NCI-H226 (cell line): ENCODE measurements at places on chromosomes 11 and 22.

DNA sequence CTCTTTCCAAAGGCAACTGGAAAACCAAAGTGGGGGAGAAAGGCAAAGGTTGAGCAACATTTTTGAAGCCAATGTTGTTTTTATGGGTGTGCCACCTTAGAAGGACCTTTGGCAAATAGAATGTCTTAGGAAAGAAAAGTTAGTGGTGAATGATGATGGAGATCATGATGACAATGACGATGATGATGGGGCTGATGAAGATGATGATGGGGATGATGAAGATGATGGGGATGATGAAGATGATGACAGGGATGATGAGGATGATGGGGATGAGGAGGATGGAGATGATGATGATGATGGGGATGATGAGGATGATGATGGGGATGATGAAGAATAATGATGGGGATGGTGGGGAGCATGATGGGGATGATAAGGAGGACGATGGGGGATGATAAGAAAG lies 78.4 kb upstream of the MTMR2 start:
- no peak for DNase-seq

DNA sequence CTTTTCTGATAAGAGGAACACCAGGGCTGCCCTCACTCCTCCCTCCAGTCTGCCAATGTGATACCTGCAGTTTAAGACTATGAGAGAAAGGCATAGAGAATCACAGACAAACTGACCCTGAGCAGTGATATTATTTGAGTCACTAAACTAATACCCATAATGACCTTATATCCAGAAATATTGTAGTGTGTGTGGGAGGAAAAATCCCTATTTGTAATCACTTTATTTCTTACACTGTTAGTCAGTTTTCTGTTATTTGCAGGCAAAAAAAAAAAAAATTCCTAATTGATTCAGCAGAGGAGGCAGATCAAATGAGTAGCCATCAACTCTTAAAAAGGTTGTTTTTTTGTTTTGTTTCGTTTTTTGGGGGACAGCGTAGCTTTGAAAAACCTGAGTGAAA lies 82.5 kb downstream of the MAML2 start:
- no peak for DNase-seq

DNA sequence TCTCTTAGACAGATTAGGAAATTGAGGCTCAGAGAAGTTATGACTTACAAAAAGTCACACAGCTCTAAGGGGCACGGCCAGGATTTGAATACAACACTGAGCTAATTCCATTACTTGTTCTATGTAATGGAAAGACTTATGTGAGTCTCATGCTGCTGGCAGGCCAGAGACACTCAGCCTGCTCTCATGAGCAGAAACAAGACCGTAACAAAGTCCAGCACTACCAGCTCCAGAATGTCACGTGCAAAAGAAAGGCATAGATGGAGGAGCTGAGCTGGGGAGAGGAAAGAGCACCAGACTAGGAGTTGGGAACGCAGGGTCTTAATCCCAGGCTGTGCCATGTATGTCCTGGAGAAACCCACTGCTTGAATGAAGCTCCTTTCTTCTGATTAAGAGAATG lies 1.8 kb downstream of the CHRDL2 start:
- no peak for DNase-seq

DNA sequence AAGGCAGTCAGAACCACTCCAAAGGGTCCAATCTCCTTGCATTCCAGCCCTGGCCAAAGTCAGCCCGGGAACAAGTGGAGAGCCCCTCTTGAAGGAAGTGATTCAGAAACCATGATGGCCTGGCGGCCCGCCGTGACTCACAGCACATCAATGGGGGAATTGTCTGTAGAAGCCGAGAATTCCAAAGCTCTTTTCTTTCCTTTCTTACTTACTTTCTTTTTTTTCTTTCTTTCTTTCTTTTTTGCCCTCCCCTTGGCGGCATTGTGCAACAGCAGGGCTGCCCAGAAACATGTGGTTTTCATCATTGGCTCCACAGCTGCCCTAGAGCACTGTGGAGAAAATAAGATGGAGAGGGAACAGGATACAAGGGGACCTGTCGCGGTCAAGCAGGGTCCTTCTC lies 140.2 kb upstream of the TIMP3 start:
- DNase-seq, result peak; percentile 65

DNA sequence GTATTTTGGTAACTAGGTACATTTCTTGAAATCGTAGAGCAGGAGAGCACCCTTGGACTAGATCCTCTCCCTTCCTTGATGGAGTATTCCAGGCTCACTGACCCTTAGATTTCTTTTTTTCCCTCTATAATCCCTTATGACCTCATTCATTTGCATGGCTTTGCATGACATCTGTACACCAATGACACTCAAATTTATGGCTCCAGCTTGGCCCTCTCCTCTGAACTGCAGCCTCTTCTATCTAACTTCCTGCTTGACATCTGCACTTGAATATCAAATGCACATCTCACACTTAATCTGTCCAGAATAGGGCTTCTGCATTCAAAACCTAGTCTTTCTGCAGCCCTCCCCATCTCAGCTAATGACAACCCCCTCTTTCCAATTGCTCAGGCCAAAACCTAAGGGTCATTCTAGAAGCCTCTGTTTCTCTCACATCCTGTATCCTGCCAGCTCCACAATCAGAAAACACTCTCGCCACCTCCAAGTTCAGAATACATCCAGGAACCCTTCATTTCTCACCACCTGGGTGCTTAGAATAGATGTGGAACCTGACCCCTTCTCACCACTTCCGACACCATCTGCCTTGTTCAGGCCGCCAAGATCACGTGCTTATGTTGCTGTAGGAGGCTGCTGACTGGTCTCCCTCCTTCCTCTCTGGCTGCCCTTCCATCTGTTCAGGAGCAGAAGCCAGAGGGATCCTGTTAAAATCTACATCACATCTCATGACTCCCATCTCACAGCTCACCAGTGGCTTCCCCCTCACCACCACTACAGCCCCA lies 138.9 kb upstream of the MTNR1B start:
- DNase-seq, result no peak

GRCh38 chr11:62805961-62806441 lies 761 bp upstream of the NXF1 start:
- DNase-seq, result no peak

DNA sequence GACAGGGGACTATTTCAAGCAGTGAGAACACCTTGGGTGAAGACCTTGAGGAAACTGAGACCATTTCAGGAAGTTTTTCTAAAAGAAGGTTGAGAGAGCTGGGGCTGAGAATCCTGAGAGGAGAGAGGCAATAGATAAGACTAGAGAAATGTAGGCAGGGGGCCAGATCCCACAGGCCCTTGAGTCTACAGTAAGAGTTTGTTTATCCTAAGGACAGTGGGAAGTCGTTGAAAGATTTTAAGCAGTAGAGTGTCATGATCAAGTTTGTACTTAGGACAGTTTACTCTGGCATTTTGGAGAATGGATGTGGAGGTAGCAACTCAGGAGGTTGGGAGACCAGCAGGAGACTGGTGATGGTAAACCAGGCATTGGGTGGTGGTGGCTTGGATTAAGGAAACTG lies 17.1 kb downstream of the HSD17B12 start:
- no peak for DNase-seq

DNA sequence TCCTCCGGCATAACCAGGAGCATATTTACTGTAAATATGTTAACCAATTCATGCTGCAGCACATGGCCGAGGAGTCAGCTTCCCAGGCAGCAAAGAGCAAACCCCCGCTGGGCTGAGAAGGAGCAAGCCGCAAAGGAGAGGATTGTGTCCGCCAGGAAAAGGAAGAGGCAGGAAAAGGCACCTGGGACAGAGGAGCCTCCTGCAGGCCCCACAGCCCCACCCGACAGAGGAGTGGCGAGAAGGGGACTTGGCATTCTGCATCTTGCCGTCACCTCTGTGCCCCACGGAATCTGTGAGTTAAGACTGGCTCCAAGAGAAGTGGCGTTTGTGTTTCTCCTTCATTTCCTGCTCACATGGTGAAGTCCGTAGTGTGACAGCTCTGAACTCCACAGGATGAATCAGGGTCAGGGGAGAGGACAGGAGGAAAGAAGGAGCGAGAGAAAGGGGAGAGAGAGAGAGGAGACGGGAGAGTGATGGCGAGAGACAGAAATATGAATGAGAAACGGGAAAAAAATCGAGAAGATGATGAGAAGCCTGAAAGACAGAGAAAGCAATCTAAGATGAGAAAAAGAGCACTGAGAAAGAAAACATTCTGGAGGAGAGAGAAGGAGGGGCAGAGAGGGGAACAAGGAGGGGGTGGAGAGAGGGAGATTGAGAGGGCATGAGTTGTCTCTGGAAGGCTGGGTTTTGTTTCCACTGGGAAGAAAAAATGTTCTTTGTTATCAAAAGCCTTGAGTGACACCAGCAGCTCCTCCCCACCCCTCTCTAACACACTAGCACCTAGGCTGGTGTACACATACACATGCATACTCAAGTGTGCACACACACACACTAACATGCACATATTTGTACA lies 489.6 kb downstream of the MN1 start:
- no peak for DNase-seq

- no peak for DNase-seq
Observed at GRCh38 chr11:841981-842369, 354 bp downstream of the POLR2L start.

DNA sequence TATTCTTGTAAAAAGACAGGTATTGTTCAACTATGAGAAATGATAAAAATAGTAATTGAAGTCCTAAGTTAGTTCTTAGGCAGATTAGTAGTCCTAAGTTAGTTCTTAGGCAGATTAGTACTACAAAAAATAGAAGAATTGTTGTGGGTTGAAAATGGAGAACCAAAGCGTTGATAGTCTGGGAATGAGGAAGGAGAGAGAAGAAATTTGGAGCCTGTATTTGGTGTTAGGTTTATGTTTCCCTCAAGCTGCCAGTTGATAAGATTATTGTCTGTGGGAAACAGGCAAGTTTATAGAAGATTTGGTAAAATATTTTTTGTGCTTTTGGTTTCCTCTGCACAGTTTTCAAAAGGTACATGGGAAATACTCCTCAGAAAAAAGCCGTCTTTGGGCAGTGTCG lies 3.6 kb downstream of the BCO2 start:
- DNase-seq, result no peak

- peak; percentile 39 for DNase-seq
Observed at GRCh38 chr22:42581762-42582716, 28.3 kb downstream of the SERHL2 start.

- peak; percentile 48 for DNase-seq
Observed at GRCh38 chr22:25746012-25746373, 4.0 kb downstream of the MYO18B start.

DNA sequence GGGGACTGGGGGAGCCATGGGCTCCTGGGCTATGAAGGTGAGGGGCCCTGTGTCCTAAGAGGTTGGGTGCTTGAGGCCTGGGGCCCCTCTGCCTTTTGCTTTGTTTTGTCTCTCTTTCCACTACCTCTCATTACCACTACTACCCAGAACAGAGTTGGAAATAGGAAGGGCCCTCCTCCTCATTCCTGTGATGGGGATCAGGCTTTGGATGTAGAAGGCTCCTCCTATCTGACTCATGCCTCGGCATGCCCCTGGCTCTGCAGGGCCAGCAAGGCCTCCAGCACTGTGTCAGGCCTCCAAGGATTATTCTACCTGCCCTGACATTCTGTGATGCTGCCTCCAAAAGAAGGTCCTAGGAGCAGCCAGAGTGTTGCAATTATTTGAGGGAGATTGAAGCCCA lies 766 bp downstream of the IZUMO1R start:
- DNase-seq, result peak; percentile 45

GRCh38 chr11:33635161-33635560 lies 65.5 kb downstream of the C11orf91 start:
- peak; percentile 81 for DNase-seq

DNA sequence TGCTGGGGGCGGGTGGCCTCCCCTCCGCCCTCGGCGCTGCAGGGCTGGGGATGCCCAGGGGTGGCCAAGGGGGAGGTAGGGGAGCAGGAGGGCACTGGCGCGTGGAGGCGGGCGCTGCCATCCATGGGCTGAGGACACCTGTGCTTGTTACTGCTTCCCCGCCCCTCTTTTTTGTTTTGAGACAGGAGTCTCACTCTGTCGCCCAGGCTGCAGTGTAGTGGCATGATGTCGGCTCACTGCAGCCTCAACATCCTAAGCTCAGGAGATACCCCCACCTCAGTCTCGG lies 683 bp upstream of the FADS3 start:
- DNase-seq, result no peak

DNA sequence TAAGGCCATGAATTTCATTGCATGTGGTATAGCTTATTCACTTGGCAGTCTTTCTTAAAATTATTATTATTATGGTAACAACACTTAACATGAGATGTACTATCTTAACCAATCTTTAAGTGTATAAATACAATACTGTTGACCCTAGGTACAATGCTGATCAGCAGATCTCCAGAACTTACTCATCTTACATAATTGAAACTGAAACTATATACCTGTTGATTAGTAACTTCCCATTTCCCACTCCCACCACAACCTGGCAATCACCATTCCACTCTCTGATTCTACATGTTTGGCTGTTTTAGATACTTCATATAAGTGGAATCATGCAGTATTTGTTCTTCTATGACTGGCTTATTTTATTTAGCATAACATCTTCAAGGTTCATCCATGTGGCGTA lies 150.2 kb upstream of the POU2AF2 start:
- DNase-seq, result no peak

GRCh38 chr11:8639655-8640054 lies 42.8 kb downstream of the TRIM66 start:
- DNase-seq, result no peak

DNA sequence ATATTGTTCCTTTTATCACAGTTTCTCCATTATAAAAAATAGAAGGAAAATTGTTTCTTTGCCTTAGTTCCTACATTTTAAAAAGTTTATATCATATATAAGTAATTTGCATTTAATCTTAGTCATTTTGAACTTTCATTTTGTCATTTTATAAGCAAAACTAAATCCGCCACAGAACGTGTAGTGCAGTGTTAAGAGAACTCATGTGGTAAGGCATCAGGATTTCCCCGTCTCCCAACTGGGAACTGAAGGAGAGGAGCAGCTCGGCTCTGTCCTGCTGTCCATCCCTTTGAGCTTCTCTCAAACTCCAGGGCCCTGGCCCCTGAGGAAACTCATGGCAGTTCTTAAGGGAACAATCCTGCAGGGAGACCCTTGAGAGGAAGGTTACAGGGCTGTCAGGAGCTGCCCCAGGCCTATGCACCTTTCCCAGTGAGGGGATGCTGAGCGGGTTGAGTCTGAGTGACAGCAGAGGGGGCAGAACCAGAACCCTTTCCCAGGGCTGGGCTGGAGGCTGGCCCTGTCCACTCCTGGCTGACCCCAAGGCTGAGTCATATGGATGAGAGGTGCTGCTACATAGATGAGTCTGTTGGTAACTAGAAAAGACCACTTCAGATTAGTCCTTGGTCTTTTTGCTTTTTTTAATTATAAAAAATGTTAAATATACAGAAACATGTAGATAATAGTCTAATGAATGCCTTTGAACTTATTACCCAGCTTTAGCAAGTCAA lies 333.1 kb downstream of the TBC1D22A start:
- DNase-seq, result no peak

- DNase-seq, result no peak
Observed at GRCh38 chr11:78542007-78542406, 32.7 kb downstream of the NARS2 start.

DNA sequence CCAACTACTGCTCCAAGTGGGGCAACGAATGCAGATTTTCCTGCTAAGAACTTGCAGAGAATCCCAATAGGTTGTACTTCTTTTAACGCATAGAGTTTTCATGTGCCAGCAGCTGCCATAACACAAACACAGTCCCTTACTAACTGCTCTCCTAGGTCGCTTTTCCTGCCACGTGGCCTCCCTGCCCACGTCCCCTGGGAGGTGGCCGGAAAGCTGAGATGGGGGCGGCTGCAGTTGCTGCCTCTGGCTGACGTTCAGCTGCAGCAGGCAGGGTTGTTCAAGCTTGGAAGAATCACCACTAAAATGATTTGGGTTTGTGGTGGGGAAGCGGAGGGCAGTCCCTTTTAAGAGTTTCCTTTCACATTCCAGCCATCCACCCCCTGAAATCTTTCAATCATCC lies 39.3 kb downstream of the ZNF202 start:
- no peak for DNase-seq

GRCh38 chr11:40294349-40294735 lies 1165.1 kb downstream of the LRRC4C start:
- no peak for DNase-seq
